ENCODE measurements at places on chromosomes 12 and 14.
A peak's percentile ranks its signal among the peaks of the same experiment; 100 is the strongest.

DNA sequence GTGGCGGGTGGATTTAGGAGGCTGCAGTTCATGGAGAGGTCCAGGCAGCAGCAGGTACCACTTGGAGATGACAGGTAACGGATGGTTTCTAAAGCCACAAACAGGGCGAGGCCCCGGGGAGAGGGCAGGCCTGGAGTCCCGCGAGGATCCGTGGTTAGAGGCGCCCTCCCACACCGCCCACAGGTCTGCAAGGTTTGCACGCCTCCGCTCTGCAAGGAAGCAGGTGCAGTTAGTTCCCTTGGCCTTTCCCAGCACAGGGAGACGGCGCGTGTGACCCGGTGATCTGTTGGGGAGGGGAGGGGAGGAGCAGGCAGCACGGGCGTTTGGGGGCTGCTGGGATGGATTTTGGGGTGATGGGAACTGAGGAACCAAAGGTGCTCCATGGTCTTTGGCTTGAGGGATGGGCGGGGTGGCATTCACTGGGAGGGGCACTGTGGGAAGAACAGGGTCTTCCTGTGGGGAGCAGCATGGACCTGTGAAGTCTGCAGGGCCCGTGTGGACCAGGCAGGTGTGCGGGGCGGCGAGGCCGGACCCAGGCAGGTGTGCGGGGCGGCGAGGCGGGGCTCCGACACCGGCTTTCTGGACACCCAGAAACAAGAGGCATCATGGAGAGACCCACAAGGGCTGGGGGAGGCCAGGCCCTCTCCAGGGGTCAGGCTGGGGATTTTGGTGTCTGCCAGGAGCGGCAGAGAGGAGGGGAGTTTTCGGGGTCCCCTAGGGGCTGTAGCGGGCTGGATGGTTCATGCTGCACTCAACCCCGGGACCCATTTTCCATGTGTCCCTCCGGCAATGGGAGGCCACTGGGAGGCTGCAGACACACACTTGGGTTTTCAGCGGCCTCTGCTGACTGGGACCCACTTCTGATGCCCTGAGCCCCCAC, 29.1 kb downstream of the NOC4L start:
- no peak for DNase-seq

- DNase-seq = no peak
These were observed 20.4 kb downstream of the YAF2 start for GRCh38 chr12:42217656-42218055.

DNA sequence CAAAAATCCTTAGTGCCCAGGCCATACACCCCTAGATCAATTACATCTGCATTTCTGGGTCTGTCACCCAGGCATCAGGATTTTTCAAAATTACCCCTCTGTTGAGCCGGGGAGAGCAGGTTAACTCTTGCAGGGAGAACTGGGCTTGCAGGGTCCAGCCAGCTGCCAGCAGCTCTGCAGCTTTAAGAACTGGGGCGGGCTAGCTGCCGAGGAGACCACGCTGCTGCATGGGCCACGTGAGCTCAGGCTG, at the start of gene DGLUCY:
Gene DGLUCY (plus strand): TSS at position 245 of the 250 bp plus-strand sequence. CDS start 46,222 bp downstream, outside the sequence.
- no peak for DNase-seq

- no peak for DNase-seq
These were observed 83.9 kb downstream of the GPATCH2L start for GRCh38 chr14:76235628-76236027.

GRCh38 chr14:62946221-62946620, 99.0 kb downstream of the KCNH5 start:
- no peak for DNase-seq

DNA sequence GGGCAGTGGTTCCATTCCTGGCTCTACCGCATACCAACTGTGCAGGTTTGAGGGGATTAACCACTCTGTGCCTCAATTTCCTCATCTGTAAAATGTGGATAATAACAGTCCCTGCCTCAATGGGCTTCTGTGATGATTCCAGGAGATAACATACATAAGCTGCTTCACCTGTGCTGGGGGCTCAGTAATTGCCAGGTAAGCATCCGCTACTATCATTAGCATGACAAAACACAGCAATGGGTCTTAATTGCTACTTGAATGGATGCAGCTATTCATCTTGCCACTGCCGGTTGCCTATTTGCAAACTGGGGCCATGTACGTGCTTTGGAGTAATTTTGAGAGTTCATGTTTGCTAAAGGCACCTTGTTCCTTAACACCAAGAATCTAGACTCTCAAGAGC, 132.6 kb downstream of the TMEM132D start:
- no peak for DNase-seq

GRCh38 chr12:54662026-54662425, 13.9 kb upstream of the DCD start:
- DNase-seq = no peak

GRCh38 chr14:105384041-105384557, 14.2 kb upstream of the TEX22 start:
- no peak for DNase-seq

GRCh38 chr14:61151251-61151650, 129.9 kb downstream of the TMEM30B start:
- no peak for DNase-seq

GRCh38 chr12:62288328-62288727, 28.1 kb downstream of the USP15 start:
- DNase-seq = no peak

GRCh38 chr12:71448150-71448581, 8.6 kb downstream of the LGR5 start:
- DNase-seq = no peak

DNA sequence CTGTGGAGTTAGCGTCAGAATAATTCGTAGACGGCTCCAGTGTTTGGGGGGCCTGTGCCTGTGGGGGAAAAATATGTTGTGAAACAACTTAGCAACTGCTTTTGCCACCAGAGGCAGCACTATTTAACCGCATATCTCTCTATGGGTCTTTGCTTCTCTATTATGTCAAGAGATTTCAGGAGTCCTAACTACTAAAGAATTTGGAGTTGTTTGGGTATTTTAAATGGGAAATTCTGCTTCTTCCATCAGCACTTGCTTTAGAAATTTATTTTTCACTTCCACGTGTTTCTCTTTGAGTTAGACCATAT, 594 bp upstream of the CLEC14A start:
- DNase-seq = no peak

GRCh38 chr14:33542338-33543287, 408.3 kb downstream of the EGLN3 start:
- no peak for DNase-seq

GRCh38 chr14:49460662-49461061, 125.5 kb downstream of the RPS29 start:
- no peak for DNase-seq

DNA sequence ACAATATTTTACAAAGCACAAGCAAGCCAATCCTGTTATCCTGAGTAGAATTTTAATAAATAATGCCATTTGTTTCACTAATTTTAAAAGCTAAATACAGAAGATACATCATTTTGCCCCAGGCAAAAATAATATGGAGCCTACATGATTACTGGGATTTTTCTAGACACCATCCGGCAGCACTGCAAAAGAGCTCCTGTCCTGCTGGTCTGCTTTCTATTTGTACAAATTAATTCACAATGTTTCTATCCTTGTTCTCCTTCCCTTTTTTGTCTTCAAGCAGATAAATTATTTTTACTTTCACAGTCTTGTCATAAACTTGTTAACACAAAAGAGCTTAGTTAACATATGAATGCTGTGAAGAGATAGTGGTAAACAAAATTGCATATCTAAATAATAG, 4.6 kb downstream of the SIX1 start:
- no peak for DNase-seq

DNA sequence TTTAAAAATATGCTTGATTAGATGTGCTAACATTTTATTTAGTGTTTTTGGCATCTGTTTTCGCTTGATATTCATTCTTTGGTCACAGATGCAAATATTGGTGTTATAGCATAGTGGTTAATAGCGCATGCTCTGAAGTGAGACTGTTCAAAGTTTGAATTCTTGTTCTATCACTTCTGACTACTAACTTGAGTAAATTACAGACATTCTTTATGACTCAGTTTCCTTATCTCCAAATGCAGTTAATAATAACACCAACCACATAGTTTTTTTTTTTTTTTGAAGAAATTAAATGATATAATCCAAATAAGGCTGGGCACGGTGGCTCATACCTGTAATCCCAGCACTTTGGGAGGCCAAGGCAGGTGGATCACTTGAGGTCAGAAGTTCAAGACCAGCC, 81.0 kb downstream of the TMX1 start:
- DNase-seq = no peak

DNA sequence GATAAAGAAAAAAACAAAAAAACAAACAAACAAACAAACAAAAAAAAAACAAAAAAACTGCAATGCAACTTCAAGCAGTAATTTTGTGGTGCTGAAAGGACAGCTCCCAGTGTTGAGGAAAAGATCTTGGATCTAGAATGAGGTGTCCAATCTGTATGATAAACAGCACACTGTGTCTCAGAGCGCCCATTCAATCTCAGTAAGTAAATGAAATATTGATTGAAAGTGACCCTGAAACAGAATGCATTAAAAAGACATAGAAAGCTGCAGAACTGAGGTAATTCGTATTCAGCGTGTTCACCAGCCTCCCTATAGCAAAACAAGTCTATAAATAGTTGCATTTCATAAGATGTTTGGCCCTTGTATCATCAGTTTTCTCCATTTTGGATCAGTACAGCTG, 153.0 kb downstream of the NOVA1 start:
- peak; percentile 51 for DNase-seq

GRCh38 chr12:5442251-5443006, 10.5 kb downstream of the NTF3 start:
- DNase-seq = no peak

GRCh38 chr14:104732931-104733681, 9.1 kb downstream of the ADSS1 start:
- no peak for DNase-seq

DNA sequence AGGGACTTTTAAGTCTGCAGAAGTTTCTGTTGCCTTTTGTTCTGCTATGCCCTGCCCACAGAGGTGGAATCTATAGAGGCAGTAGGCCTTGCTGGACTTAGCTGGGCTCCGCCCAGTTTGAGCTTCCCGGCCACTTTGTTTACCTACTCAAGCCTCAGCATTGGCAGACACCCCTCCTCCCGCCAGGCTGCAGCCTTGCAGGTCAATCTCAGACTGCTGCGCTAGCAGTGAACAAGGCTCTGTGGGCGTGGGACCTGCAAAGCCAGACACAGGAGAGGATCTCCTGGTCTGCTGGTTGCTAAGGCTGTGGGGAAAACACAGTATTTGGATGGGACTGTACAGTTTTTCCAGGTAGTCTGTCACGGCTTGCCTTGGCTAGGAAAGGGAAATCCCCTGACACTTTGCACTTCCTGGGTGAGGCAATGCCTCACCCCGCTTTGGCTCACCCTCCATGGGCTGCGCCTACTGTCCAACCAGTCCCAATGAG, 43.7 kb downstream of the CCDC59 start:
- no peak for DNase-seq

DNA sequence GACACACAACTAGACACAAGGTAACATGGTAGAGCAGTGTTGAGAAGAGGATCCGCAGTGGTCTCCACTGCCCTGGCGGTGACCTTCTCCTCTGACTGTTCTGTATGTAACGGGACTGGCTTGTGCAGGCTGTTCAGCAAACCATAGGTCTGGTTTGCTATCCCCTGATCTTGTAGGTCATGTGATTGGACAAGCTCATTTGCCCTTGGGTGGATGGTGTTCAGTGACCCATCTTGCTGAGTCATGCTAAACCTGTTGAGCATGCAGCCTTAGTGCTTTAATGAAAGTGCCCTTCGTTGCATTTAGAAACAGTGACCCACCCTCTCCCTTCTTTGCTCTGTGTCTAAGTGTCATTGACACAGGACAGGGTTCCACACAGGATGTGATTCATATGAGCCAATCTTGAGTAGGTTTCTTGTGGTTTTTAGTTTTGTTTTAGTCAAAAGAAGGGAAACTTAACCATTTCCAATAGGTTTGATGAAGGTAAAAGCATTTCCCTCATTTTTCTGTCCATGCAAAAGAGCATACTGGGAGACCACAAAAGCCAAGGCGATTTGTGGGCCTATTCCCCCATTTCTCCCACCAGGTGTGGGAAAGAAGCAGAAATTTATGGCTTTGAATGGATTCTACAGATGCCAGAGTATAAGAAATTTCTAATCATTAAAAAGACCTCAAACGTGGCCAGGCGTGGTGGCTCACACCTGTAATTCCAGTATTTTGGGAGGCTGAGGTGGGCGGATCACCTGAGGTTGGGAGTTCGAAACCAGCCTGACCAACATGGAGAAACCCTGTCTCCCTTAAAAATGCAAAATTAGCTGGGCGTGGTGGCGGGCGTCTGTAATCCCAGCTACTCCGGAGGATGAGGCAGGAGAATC, 32.6 kb upstream of the HIF1A start:
- no peak for DNase-seq

GRCh38 chr12:119705182-119705581, 37.2 kb downstream of the PRKAB1 start:
- DNase-seq = no peak

- DNase-seq = no peak
These were observed 36.0 kb downstream of the SYNDIG1L start for GRCh38 chr14:74389980-74390379.

- DNase-seq = peak; percentile 95
These were observed 5.6 kb downstream of the TNFRSF1A start for GRCh38 chr12:6336079-6336888.

- DNase-seq = peak; percentile 52
These were observed 359.9 kb downstream of the RGS6 start for GRCh38 chr14:72291908-72292688.

DNA sequence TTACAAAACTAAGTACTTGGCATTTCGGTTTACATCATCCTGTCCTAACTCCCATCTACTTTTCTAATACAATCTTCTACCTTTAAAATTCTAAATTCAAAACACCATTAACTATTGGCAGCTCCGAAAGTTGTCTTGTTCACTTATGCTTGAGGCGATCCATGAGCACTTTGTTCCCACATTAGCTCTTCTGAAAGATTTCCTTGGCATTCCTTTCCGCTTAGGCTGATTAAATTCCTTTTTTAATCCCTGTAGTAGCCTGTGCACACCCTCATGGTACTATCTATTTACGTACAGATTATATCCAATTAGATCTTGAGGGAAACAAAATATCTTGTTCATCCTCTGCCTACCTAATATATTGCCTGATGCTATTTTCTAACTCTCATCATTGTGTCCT, 480.7 kb downstream of the PRKD1 start:
- DNase-seq = no peak

- no peak for DNase-seq
These were observed 136.0 kb downstream of the KSR2 start for GRCh38 chr12:117832459-117833457.

DNA sequence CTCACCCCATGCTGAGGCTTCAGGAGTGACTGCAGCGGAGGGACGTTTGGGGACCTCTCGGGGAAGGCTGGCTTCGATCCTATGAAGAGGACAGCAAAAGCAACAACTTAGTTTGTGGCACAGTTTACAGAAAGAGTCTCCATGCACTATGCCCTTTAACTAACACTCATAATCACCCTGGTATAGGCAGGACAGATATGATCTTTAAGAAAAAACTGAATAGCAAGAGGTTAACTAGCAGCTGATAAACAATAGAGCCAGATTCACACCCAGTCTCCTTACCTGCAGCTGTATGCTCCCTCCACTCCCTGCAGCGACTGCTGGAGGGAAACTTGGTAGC, 27.4 kb downstream of the TMEM63C start:
- DNase-seq = no peak

GRCh38 chr12:122079532-122080081, 1.1 kb downstream of the MLXIP start:
- DNase-seq = no peak
